Stimulated activated CD4-positive, alpha-beta T cell treated with anti-CD3 and anti-CD28 coated beads, TNF-alpha, amount 100 ng/mL, for 1 hour (primary cell): ENCODE measurements at places on chromosomes 16 and 17.

GRCh38 chr17:69815406-69815805, 259.6 kb upstream of the KCNJ16 start:
- DNase-seq: no peak

GRCh38 chr16:2205967-2206313, 686 bp downstream of the MLST8 start:
- no peak for DNase-seq

DNA sequence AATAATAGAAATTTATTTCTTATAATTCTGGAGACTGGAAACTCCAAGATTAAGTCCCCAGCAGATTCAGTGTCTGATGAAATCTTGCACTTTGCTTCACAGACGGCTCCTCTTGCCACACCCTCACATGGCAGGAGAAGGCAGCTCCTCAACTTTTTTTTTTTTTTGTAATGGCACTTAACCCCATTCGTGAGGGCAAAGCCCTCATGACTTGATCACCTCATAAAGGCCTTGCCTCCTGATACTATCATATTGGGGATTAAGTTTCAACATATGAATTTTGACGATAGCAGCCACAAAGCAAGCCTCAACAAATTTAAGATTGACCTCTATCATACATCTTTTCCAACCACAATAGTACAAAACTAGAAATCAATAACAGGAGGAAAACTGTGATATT, 42.3 kb upstream of the CDYL2 start:
- DNase-seq: no peak

DNA sequence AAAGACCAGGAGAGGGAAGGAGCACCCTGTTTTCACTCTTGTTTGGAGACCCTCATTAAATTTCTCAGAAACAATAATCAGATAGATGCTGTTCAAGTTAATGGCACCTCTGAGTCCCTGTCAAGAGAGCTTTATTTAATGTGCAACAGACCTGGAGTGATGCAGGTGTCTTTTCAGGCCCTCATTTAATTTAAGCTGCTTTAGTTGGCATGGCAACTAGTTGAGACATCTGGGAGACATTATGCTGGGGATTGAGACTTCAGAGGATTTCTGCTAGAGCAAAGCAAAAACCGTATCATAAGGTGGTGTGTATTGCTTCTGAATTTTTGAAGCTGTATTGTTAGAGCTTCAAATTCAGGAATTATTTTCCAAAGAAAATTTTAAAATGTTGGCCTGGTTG, 108.5 kb downstream of the NLK start:
- DNase-seq: no peak

DNA sequence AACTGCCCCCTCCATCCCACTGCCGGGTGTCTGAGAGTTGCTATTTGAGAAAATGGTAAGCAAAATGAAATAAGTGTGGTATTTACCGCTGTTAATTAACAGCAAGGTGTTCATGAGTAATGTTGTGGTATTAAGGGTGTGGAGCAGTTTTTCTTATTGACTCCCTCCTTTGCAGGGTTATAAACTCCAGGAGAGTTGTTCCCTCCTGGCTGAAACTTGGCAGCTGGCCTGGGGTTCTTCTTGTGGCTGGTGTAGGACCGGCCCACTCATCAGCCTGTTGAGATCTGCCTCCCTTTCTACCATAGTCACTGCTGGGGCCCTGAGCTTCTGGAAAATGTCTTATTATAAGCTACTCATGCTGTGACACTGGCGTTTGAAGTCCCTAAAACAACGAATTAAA, 128.6 kb downstream of the SOX9 start:
- no peak for DNase-seq
